CD4-positive, alpha-beta memory T cell (primary cell): ENCODE measurements at places on chromosomes 1 and 21. TPM values are rescaled to one million over a fixed set of nuclear protein-coding genes. Genes with fewer than 3 reads are reported as not detected.

The OR2T29 gene
- not detected for total RNA-seq

The INAVA gene
- total RNA-seq: 0.28 TPM

The GPX7 gene
- total RNA-seq: 27.5 TPM

The DYRK3 gene
- 0.78 TPM for total RNA-seq

The DNALI1 gene
- not detected for total RNA-seq

The F13B gene
- total RNA-seq: not detected

The VSIG8 gene
- total RNA-seq: not detected

- no peak for DNase-seq
Observed at GRCh38 chr1:30330644-30331043, 392.7 kb downstream of the MATN1 start.

GRCh38 chr1:205519541-205520131 lies 15.2 kb downstream of the CDK18 start:
- no peak for DNase-seq

- no peak for DNase-seq
Observed at GRCh38 chr21:43953021-43953420, 59.1 kb upstream of the TRAPPC10 start.

GRCh38 chr1:63705078-63705477 lies 68.7 kb upstream of the ROR1 start:
- no peak for DNase-seq

GRCh38 chr21:39003982-39004633 lies 179.1 kb downstream of the PSMG1 start:
- no peak for DNase-seq
